Activated T-cell treated with anti-CD3 and anti-CD28 coated beads, Interleukin-2, amount 50 U/mL, for 4 hours (primary cell): ENCODE measurements at places on chromosomes 3 and 15. TPM values are rescaled to one million over a fixed set of nuclear protein-coding genes. Genes with fewer than 3 reads are reported as not detected.

GRCh38 chr3:119149484-119149883, 3.5 kb downstream of the TEX55 start:
- DNase-seq: no peak

DNA sequence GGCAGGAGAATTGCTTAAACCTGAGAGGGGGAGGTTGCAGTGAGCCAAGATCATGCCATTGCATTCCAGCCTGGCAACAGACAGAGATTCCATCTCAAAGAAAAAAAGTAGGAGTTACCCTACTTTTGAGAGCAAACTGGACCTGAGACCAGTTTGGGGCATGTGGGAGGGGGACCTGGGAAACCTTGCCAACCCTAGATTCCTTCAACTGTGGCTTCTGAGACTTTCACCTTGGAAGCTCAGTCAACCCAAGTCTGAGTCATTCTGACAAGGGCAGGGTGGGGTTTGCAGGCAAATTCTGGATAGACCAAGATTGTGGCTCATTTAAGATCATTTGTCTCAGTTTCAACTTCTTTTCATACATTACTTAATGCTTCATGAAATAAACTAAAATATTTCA, 23.8 kb upstream of the SIAH2 start:
- DNase-seq: no peak

DNA sequence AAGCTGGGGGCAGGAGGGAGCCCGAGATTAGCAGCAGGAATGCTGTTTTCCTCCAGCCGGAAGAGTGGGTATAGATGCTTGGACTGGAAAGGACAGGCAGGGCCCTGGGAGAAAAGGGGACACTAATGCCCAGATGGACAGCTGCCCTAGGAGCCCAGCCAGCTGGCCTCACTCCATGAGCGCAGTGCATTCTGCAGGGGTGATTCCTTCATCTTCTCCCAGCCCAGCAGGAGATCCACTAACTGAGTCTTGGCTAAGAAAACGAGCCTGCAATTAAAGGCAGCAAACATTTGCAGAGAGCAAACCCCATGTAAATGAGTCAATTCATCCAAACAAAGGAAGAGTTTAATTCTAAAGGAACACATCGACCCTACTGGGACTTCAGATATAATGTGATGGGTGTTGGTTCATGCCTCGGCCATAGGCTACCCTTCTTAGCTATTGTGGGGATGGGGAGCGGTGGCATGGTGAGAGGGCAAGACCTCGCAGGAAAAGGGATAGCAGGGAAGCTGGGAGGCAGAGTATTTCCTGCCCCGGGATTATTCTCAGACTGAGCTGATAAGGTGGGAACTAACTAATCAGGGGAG, 13.3 kb upstream of the MINAR1 start:
- DNase-seq: no peak

DNA sequence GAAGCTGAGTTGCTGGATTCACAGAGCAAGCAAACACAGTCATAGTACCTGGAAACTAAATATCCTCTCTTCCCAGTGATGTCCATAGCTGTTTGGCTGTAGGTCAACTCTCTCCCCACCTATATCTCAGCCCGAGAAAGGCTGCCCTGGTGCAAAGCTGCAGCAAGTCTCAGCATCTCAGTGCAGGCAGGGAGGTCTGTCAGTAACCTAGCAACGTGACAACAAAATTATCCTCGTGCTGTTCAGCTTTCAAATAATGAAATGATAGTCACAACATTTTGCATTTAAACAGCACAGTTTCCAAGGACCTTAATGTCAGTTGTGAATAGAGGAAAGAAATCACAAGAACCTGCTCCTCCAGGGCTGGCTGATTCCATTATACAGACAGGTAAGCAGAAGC, 83.6 kb downstream of the CHST2 start:
- no peak for DNase-seq

DNA sequence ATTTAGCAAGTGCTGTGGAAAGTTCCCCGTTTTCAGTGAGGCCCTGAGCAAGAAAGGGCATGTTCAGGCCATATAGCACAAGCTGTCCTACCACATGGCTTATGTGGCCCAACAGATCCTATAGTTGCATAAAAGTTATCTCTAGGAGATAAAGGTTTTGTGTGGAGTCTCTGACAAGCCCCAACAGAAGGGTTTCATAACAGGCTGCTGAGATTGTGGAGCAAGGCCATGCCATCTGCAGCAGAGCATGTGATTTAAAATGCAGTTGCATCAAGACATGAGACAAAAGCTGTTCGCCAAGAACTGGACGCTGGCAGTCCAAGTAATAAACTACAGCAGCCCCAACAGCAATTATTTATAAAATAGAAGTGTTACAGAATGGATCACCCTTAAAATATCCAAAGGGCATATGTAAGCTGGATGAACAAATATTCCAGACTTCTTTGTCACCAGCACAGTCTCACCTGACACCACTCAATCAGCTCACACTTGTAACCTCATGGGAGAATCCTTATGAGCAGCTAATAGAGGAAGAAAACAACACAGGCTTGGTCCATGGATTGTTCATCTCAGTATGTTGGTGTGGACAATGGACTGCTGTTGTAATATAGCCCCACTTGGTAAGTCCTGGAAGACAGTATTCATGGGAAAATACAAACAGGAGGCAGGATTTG, 14.4 kb upstream of the CLDN1 start:
- DNase-seq: no peak

DNA sequence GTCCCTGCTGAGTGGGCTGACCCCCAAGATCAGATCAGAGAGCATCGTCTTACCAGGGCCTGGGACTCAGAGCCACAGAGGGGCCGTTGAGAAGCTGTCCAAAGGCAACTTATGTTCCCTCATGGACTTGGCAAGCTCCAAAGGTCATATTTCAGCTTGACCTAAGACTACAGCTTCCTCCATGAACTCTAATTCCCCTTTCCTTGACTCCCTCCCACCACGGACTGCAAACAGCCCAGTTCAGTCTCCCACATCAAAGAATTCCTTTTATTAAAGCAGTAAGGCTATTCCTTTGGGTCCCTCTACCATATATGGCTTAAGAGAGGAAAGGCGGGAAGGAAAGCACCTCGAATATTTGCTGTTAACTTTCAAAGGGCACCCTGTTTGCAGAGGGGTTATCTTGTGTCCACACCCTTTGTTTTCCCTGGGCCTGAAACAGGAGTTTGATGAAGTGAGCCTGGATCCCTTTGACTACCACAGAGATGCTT, 146.1 kb upstream of the THBS1 start:
- no peak for DNase-seq

The NFKBIZ gene
- total RNA-seq: 54.9 TPM

The CPEB1 gene
- total RNA-seq: 1.2 TPM

The PAK6 gene
- 0.76 TPM for total RNA-seq

The PRTG gene
- not detected for total RNA-seq
